ENCODE measurements at places on chromosomes 16 and 17.

- no peak for DNase-seq
Observed at GRCh38 chr16:76984196-76984595, 206.8 kb upstream of the MON1B start.

GRCh38 chr16:5072334-5073278, 963 bp downstream of the ALG1 start:
- DNase-seq = no peak

- peak; percentile 45 for DNase-seq
Observed at GRCh38 chr17:61149862-61150362, 249.7 kb upstream of the TBX2 start.

DNA sequence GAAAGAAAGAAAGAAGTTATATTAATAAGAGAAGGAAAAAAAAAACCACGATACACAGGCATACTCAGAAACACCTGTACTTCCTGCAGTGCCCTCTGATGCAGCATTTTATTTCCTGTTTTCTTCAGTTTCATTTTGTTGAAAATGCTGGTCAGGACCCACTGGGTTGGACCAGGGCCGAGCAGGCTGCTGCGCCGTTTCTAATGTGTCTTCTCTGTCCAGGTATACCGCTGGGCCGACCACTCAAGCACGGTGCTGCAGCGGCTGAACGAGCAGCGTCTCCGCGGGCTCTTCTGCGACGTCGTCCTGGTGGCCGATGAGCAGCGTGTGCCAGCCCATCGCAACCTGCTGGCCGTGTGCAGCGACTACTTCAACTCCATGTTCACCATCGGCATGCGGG, 8.3 kb downstream of the KLHL36 start:
- no peak for DNase-seq

- DNase-seq = no peak
Observed at GRCh38 chr17:77281904-77282367, 141.2 kb downstream of the SEC14L1 start.

- peak; percentile 93 for DNase-seq
Observed at GRCh38 chr17:4980644-4981216, 6.7 kb downstream of the CAMTA2 start.

DNA sequence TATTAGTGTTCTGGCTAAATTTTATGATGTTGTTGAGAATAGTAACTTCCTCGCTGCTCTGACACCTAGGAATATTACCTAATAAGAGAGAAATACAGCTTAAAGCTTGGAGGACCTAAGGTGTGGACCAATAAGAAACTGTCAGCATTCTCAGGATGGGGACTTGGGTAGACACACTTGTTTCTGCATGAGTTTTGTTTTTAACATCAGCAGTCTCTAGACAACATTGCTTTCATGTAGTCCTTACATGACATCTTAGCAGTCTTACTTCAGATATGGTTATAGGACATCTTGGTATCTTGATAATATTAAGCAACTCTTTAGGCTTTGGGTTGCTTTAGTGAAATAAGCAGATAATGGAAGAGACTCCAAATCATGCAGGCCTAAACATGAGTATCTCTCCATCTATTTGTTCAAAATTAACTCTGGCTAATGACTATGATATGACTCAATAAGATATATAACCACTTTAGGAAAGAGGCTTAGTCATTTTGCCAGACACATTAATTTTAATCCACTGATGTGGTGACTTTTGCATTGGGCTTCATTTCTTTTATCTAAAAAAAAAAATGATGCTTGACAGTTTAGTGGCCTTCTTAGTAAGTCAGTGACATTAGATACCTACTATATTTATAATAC, 84.5 kb downstream of the WNT3 start:
- no peak for DNase-seq

DNA sequence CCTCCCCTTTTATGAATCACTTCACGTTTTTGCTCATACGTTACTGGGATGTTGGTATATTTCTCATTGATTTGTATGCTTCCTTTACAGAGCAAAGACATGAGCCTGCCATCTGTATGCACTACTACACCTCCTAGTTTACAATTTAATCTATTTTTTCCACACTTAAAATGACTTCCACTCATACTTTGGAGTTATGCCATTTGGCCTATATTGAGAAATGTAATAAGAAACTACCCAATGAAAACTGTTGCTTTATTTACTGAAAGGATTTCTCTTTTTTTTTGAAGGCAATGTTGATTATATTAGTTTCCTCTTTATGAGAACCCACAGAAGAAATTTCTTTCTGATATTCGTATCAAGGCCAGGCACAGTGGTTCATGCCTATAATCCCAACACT, 43.1 kb downstream of the DUSP14 start:
- DNase-seq = no peak

DNA sequence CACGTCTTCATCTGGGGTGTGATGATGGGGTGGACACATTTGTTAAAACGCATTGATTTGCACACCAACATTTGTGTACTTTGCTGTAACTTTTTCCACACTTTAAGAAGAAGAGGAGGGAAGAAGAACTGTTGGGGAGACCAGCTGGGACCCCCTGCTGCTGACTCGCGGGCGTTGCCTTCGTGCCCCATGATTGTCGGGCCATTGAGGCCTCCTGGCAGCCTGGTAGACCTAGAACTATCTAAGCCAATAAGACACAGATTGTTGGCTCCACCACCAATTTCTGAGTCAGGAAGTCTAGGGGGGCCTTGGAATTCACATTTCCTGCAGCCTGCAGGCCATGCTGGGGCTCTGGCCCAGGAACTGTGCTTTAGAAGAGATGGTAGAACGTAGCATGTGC, 105.5 kb downstream of the TNFRSF13B start:
- no peak for DNase-seq

DNA sequence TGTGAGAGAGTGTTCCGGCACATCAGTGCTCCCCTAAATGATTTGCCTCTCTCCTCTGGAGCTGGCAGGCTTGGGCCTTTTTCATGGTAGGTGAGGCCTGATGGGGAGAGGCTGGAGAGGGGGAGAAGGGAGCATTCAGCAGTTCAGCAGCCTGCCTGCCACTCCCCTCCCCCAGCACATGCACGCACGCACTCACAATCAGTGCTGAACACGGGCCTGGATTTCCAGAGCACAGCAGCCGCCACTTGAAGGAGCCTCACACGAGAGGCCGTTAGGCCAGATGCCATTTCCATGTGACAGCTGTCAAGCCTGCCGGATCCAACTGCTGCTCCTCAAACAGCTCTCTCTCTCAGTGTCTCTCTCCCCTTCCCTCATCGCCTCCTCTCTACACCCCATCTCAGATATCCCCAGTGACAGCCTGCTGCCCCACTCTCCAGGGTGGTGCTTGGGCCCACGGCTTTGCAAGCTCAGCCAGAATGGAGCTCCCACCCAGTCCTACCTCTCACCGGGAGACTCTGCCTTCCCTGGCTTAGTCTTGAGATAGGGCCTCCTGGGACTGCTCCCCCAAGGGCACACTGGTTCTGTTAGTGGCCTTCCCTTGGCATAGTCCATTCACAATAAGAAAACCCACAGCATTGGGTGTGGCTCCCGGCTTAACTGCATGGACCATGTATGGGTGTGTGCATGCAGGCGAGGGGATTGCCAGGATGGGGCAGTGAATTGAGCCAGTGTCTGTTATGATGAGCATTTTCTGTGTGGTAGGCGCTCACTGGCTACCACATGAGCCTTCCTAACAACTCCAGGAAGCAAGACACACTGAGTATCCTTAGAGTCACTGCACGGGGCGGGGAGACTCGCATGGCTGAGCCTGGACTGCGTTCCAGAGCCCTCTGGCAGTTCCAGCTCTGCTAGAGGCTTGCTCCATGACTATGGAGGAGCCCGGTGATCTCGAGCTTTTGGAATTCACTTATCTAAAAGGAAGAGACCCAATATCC, 226.2 kb downstream of the CCDC182 start:
- peak; percentile 93 for DNase-seq

GRCh38 chr17:38453951-38454421, 25.7 kb downstream of the ARHGAP23 start:
- peak; percentile 74 for DNase-seq

DNA sequence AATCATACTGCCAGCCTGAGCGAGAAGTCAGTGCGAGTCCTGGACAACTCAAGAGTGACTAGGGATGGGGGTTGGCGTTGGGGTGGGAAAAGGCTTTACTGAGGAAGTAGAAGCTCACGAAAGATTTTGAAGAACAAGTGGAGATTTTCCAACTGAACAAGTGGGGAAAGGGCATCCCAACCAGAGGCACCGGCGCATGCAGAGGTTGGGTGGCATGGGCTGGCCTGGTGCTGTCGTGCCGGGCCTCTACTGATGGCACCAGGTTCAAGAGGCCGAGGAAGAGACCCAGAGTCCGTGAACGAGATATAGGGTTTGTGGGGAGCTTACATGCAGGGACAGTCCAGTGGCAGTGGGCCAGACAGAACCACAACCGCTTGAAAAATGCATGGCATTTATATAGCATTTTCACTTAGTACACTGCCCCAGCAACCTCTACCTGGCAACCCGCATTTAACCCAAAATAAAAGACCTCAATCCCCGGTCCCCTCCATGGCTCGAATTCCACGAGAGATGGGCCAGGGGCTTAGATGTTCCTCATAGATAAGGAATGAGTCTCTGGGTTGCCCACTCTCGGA, 7.7 kb upstream of the ITGA3 start:
- DNase-seq = no peak

- DNase-seq = no peak
Observed at GRCh38 chr16:60310846-60311445, 1576.8 kb upstream of the GOT2 start.

DNA sequence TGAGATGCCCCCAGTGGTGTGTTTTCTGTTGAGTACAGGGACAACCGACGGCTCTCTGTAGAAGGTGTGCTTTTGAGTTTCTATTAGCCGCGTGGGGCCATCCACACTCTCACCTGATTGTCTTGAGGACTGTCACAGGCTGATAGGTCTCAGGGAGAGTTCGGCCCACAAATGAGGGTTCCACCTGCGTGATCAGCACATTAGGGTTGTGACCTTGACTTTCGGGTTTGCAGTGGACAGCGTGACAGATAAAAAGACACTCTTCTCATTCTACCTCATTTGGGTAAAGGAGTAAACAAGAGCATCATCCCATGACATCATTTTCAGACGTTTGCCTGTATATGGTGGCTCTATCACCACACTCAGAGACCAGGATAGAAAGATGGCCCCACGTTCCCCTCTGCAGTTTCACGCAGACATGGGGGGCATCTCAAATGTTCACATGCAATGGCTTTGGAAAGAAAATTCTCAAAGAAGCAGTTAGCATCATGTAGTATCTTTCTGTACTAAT, 74.3 kb upstream of the MRTFB start:
- no peak for DNase-seq

- no peak for DNase-seq
Observed at GRCh38 chr16:23611936-23612335, 15.8 kb upstream of the NDUFAB1 start.

GRCh38 chr16:74030000-74030706, 266.5 kb upstream of the PSMD7 start:
- DNase-seq = no peak

DNA sequence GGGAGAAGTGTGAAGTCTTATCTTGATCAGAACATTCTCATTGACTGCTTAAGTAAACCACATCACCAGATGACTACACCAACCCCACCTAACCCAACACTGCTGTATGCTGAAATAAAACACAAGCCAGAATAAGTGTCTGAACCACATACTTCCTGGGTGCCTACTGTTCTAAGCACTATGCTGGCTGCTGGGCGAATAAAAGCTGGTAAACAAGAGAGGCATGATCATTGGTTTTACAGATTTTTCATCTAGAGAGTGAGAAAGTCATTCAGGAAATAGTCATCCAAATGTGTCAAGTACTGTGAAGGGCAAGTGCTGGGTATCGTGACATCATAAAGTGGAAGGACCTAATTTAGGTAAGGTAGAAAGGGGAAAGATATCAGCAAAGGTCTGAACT, 199.0 kb upstream of the SOX9 start:
- no peak for DNase-seq

- DNase-seq = no peak
Observed at GRCh38 chr16:19132255-19132654, 18.5 kb downstream of the ITPRIPL2 start.

- peak; percentile 81 for DNase-seq
Observed at GRCh38 chr17:20852239-20852989, 190.4 kb downstream of the USP22 start.

- DNase-seq = no peak
Observed at GRCh38 chr17:77796176-77796860, 162.2 kb upstream of the TNRC6C start.

DNA sequence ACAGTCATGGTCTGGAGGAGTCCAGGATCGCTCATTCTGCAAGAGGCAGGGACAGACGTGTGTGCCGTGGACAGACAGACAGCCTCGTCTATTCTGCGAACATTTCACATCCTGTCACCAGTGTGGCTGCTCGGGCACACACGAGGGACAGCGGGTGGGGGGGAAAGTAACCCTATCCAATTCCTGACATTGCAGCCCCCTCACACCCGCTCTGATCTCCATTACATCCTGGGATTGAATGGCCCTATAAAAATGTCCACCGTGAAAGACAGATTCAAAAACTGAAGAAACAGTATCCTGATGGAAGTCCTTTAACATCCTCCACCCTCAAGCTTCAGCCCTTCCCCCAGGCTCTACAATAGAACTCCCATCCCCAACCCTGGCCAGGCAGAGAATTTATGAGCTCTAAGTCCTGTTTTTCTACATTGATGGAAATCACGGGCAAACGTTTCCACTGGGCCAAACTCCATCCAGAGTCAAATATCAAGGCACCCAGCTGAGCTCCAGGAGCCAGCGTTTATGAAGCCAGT, 39.4 kb downstream of the HS3ST3A1 start:
- DNase-seq = no peak

- DNase-seq = no peak
Observed at GRCh38 chr16:50393416-50393815, 24.6 kb upstream of the BRD7 start.

DNA sequence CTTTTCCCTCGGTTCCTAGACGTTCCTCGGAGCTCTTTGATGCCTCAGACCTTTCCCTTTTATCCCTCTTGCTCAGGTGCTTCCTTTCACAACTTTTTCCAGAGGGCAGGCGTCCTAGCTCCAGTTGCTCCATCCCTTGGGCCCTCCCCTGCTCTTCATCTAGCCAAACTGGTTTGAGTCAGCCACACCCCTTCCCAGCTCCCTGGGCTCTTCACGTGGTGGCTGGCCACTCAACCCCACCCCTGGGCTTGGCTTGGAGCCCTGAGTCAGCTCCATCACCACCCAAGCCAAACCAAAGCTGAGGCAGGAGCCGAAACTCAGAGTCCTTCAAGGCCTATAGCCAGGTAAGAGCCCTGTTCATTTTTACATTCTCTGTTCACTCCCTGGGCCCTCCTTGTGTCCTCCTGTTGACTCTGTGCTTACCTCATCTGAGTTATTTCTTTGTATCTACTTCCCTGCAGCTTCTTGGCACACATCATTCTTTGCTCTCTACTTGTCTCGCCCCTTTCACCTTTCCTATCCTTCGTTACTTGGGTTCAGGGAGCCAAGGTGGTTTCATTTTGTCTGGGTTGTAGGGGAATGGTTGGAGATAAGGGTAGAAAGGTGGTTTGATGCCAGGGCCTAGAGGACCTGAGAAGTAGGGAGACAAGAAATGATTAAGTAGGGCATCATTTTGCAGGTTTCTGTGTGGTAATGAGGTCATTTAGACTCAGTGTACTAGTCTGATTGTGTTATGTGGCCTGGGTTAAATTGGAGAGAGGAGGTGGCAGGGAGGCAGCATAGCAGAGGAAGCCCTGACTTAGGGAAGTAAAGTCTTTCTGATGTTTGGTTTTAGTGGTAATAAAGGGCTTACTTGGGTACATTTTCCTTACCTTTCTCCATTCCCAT, 7.6 kb upstream of the PHKG2 start:
- peak; percentile 25 for DNase-seq

GRCh38 chr16:35207059-35207999, 1747.9 kb downstream of the TP53TG3F start:
- DNase-seq = no peak

- peak; percentile 83 for DNase-seq
Observed at GRCh38 chr17:4949321-4950074, 1.2 kb upstream of the PFN1 start.

Measured in eye (tissue), 1 donor.